ENCODE measurements at places on chromosomes 1 and 21.
A peak's percentile ranks its signal among the peaks of the same experiment; 100 is the strongest.

GRCh38 chr1:89945852-89946476, 48.9 kb upstream of the ZNF326 start:
- no peak for DNase-seq

- no peak for DNase-seq
Observed at GRCh38 chr21:42471206-42471605, 24.8 kb downstream of the RSPH1 start.

DNA sequence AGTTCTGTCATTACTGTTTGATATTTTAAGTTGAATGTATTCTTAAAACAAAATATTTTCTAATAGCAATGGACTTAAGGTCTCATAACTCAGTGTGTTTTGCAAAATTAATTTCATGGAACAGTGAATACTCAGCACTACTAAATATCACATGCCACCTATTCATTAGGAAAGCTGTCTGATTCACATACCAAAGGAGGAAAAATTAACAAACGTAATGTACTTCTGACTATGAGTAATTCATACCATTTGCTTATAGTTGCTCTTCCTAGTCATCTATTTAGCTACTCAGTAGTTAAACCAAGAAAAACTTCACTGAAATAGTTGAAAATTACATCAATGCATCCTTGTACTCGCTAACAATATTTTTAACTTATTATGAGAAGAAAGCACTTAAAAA, 35.2 kb downstream of the TP53BP2 start:
- no peak for DNase-seq

DNA sequence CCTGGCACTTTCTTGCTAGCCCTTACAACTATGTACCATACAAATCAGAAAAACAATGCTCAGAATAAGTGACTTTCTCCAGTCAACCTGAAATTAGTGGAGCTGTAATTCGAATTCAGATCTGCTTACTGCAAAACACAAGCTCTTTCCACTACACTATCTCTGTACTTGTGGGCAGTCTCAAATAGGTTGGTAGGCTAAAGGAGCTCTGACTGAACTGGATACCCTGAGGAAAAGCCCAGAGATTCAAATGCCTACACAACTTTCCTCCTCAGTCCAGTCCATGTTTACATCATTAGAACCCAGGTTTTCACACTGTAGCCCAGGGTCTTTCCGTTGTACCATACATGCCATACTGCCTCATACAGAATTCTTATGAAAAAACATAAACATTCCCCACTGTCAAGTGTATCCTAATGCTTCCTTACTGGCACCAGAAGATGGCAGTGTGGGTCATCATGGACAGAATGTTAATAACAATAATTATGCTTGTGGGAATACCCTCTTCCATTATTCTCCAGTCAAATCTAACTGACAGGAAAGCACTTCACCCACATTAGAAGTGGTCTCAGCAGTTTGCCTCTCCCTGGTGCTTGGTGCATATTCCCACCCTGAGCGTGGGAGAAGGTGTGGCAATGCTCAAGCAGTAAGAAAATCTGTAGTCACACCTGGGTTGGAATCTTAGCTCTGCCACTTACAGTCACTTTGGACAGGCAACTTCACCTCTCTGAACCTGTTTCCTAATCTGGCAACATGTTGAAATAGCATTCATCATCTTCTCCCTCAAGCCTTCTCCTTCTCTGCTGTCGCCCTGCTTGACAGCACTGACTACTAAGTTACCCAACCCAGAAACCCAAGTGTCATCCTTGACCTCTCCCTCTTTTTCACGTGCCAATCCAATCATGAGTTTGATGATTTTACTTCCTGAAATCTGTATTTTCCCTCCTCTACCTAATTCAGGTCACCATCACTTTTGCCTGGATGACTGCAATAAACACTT, 14.4 kb upstream of the ZFYVE9 start:
- DNase-seq: peak; percentile 16

DNA sequence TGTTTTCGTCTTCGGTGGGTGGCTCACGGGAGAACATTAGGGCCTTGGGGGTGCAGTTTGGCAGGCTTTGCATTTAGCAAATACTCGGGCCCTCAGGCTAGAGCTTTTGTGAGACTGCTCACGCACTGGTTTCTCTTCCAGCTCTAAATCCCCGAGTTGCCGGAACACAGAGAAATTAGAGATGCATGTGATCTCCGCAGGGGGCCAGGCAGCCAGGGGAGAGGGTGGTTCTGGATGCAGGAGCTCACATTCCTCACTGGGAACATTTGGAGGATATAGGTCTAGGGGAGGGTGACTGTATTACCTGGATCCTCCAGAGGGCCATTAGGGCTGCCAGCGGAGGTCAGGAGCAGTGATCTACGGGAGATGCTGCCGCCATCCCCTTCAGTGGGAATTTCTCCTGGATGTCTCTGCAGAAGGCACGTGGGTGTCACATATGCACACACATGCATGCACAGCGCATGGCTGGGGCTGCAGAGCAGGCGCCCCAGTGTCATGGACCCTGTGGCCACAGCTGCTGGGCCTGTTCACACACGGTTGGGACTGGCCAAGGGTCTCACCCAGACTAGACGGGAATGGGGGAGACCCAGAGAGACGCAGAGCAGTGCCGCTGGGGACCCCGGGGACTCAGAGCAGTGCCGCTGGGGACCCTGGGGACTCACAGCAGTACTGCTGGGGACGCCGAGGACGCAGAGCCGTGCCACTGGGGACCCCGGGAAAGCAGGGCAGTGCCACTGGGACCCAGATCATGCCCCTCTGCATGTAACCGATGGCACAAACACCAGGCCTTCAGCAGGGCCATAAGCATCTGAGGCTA, 258.7 kb downstream of the CAMTA1 start:
- DNase-seq: no peak

- no peak for DNase-seq
Observed at GRCh38 chr1:25484096-25484495, 53.4 kb downstream of the MACO1 start.

DNA sequence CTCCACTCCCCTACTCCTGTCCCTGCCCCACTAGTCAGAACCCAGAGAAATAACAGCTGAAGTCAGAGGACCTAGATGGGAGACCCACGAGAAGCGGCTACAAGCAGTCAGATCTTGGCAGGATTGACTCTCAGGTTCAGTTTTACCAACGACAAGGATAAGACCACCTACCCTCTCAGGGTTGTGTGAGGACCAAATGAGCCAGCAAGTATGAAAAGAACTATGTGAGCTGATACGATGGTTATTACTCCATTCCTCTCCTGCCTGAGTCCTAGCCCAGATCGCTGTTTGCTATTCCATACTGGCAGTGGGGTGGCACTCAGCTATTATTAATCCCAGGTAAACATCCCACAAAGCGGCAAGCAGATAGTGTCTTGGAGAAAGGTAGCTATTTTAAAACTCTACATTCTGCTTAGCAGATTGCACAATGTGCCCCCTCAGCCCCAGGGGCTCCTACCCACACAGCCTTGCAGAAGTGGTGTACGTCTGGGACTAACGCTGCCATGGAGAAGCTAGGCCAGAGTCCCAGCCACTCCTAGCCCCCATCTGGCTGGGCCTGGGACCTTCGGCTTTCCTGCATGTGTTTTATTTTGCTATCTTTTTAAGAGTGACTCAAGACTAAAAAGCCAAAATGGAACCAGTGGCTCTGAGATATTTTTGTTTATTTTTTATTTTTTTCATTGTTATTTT, 58.9 kb downstream of the CD46 start:
- no peak for DNase-seq

GRCh38 chr1:63773815-63774616, at the start of gene ROR1:
Gene ROR1 (plus strand): TSS chr1:63774017.
- DNase-seq: peak; percentile 21

DNA sequence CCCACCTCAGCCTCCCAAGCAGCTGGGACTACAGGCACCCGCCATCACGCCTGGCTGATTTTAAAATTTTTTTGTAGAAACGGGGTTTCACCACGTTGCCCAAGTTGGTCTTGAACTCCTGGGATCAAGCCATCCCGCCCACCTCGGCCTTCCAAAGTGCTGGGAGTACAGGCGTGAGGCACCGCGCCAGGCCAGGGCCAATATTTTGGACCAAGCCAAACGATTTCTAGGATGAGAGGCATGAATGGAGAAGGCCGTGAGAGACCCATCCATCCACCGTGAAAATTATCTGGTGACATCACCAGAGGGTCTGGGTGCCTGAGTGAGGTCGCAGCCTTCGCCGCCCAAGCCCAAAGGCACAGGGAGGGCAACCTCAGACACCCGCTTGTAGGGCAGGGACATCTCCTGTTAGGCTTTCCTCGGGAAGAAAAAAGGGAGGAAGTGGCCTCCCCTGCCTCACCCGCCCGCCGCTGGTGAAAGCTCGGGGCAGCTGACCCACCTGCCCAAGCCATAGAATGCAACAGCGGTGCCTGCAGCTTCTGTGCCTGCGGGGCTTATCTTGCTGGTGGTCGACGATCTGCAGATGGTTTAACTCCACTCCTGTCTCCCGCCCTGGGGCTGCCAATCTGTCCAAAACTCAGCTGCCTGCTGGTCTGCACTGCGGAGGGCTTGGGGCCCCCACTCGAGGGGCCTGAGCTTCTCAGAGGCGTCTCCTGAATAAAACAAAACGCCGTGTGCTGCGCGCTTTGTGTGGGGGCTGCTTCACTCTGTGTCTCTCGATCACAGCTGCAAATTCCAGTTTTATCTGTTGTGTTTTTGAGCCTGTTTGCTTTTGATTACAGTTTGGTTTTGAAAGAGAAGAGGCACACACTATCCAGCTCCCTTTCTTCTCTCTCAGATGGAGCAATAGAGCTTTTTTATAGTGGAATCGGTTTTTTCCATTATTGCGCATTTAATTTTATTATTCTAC, 85.8 kb downstream of the MRPS6 start:
- no peak for DNase-seq

DNA sequence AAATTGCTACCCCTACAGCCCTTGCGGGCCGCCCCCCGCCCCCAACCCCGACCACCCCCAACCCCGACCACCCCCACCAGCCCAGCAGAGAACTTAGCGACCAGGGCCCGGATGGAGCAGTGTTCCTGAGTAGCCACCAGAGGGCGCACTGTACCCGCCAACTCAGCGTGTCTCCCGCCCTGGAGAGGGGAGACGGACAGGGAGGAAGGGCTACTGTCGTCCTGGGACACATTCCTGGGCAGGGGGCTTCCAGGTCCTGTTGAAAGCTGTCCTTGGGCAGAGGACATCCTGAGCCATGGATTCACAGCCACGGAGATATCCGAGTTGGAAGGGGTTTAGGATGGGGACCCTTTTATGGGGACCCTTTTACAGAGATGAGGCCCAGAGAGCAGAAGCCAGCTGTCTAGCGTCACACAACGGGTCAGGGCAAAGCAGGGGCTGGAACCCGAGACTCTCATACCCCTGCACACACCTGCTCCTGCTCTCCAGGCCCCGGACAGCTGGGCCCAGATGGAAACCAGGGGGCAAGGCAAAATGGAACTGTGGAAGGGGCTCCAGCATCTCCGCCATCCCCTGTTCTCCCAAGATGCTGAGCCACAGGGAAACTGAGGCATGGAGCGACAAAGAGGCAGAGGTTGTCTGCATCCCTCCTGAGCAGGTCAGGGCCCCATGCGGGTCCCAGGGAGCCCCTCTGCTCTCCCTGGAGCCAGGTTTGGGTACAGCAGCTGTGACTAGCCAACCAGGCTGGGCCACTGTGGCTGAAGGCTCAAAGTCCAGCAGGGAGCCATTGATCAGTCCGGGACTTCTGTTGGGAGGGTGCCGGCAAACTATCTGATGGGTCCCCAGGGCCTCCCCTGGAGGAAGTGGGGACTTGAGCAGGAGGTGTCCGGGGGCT, 25.0 kb upstream of the LAPTM5 start:
- peak; percentile 75 for DNase-seq

DNA sequence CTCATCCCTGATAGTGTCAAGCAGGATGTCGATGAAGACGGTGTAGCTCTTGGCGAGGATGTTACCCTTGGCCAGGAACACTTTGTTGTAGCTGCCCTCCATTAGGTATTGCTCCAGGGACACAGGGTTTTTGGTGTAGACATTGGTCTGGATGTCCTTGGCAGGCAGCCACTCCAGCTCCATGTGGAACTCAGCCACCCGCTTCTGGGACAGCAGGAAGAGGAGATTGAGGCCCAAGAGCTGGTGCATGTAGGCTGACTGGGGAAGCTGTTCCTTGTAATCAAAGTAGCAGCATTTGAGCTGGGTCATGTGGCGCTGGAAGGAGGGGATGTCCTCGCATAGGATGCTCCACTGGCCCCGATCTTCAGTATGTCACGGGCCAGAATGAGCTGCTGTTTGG, 9.5 kb downstream of the IL6R start:
- DNase-seq: no peak

DNA sequence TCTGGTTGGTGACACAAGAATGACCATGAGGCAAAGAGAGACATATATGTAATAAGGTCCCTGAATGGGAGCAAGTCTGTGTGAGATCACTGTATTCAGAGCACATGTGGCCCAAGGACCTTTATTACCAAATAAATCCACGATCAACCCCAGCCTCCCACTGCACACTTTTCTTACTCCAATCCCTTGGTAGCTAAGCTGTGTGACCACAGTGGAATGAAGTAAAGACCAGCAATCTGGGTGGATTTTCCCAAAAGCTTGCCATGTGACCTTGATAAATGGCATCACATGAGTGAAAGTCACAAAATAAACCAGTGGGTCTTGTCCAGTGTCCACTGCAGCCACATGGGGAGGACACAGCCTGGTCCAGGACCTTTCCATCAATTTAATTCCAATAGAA, 36.7 kb upstream of the TLR5 start:
- no peak for DNase-seq

DNA sequence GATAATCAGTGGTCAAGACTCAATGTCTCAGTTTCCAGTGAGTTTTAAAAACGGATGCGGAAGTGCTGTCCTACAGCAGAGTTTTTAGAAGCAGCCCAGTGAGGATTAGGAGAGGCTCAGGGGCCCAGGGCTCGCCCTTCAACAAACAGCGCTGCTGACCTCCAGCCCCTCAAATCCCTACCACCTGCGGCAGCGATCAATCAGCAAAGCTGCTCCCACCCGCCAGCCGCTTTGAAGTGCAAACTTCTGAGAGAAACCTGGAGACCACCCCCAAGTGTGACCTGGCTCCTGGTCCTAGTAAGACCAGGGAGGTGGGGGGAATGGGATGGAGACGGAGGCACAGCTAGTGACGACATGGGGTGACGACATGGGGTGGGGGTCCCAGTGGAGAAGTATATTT, 14.4 kb downstream of the ZBTB17 start:
- no peak for DNase-seq

DNA sequence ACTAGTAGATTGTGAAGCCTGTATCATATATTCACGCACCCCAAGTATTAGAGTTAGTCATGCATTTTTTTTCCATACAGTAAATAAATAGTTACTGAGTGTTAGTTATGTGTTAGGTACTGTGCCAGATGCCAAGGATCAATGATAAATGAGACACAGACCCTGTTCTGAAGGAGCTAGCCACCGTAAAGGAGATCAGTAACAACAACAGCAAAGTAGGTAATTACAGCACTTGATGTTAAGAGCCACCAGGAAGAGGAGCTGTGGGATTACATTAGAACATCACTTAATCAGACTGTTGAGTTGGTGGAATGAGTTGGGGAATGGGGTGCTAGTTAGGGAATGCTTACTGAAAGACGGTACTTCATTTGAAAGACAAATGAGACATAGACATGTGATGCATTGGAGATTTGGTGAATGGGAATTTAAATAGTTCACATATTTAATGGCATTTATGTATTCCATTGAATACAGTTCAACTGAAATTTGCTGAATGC, 21.0 kb downstream of the PRKAA2 start:
- DNase-seq: no peak

GRCh38 chr1:58584082-58584895, 7.2 kb upstream of the TACSTD2 start:
- no peak for DNase-seq

All from CD4-positive, alpha-beta T cell treated with Interferon alpha-2 for 1 hour (primary cell).